ENCODE measurements at places on chromosomes 4 and X.

DNA sequence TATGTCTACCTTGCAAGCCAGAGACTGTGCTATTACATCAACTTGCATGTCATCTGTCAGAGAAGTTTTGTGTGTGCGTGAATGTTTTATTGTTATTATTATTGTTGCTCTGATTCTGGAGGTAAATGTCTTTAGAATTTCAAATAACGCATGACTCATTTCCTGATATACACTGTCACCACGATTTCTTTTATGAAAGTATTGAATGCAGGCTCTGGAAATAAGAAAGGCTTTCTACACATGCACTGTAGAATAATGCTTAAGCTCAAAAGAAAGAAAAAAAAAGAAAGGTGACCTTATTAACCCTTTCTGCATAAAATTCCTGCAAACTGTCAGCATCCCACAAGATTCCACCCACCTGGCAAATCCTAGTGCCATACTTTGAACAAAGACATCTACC, 632.9 kb downstream of the ZNF674 start:
- no peak for DNase-seq

DNA sequence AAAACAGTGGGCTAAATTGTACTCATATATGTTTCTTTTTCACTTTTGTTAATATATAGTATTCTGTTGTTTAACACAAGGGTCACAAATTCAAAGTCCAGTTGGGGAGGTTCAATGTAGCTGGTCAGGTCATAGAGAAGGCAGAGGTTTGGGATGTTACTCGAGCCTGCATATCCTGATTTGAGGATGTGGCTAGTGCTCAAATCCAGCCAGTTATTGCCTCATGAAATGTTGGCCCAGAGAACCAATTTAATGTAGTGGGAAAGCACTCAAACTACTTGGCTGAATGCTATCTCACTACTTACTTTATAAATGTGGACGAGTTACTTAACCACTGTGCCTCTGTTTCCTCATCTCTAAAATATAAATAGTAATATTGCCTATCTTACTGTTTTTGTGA, 12.5 kb downstream of the USO1 start:
- DNase-seq: no peak

GRCh38 chr4:116878280-116878679, 207.1 kb downstream of the TRAM1L1 start:
- no peak for DNase-seq

DNA sequence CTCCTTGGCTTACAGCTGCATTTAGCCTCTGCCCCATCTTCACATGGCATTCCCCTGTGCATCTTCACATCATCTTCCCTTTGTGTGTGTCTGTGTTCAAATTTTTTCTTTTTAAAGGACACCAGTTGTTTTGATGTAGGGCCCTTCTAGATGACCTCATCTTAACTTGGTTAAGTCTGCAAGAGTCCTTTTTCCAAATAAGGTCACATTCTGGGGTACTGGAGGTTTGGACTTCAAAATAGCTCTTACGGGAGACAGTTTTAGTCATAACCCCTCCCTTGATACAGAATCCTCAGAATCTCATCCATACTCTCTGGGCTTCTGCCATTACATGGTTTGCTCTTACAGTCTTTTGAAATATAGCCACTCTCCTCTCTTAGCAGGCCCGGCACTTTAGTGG, 231.5 kb upstream of the ATP6AP2 start:
- DNase-seq: no peak

GRCh38 chr4:89492581-89493071, 185.0 kb upstream of the GPRIN3 start:
- DNase-seq: no peak

DNA sequence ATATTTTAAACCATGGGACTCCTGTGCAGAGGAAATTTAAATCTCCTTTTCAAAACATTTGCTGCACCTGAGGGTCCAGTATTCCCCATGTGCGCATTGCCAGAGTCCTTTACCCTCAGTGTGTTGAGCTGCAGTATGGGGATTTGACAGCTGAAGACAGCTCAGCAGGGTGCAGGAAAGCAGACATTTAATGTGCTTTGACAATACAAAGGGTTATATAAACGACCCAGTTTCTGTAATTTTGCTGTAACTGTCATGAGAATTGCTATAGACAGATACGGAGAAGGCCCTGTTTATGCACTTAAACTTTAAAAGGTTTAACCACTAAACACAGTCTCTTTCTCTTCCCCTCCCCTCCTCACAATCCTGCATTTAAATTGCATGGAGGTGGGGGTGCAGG, 393.4 kb downstream of the MID1IP1 start:
- DNase-seq: no peak

DNA sequence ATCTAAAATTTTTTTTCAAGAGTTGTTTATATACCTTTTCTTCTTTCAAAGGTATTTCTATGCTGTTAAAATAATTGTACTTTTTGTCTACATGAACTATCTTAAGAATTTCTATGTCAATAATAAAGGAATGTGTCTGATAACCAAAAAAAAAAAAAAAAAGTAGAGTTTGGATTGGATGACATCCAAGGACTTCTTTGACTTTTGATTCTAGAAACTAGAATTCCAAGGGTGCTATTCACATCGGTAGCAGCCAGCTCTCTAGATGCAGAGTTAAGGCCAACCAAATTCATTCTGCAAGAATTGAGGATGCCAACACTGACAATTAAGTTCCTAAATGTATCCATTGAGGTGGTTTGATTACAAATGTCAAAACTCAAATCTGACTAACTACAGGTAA, 42.0 kb upstream of the PRKG2 start:
- no peak for DNase-seq

GRCh38 chrX:65300104-65300809, 234.3 kb downstream of the LAS1L start:
- no peak for DNase-seq

- DNase-seq: no peak
Measured at GRCh38 chr4:187396106-187396505, 599.5 kb upstream of the ZFP42 start.

DNA sequence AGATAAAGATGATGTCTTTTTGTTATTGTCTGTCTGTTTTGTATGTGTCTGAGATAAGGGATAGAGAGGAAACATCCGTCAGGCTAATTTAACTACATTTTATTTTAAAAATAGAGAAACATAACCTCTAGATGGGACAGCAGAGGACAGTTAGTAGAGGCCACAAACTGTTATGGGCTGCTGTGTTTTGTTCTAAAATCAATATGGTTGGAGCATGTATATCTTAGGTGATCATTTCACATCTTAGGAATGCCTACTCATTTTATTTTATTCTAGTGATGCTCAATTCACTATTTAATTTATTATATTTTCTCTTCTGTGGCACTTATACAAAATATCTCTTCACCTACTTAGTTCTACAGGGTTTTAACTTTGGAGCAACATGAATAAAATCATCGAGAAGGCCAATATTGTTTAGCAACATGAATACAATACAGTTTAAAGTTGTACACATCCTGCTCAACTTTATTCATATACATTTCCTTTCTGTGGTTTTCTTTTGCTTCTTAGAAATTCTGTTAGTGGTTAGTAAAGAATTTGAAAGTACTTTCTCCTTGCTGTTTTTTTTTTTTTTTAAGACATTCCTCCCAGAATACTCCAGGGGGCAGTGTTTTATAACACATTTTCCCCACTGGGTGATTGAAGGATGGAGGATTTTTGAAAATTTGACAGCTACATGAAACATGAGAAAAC, 392.9 kb downstream of the UNC5C start:
- no peak for DNase-seq

DNA sequence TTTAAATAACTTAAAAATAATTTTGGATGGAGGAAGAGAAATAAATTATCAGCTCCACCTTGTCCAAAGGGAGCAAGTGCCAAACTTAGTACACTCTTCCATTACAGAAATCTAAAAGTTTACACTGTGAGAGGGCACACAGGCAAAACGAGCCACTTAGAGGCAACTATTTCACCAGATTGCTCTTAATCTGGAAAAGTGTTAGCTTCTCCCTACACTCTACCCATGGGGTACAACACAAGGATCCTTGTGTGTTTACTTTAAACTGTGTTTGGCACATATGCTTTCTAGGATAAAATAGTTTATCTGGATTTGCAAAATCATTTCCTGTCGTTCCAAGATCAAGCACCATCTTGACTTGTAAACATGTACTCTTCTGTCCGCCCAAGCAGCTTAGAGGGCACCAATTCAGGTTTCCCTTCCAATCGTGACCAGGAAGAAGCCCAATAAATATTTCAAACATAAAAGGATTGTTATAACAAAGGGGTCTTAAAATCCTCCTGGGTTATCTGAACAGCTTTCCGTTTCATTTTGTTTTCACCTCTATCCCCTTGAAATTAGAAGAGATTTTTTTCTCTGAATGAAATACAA, 29.0 kb upstream of the KDR start:
- DNase-seq: no peak

DNA sequence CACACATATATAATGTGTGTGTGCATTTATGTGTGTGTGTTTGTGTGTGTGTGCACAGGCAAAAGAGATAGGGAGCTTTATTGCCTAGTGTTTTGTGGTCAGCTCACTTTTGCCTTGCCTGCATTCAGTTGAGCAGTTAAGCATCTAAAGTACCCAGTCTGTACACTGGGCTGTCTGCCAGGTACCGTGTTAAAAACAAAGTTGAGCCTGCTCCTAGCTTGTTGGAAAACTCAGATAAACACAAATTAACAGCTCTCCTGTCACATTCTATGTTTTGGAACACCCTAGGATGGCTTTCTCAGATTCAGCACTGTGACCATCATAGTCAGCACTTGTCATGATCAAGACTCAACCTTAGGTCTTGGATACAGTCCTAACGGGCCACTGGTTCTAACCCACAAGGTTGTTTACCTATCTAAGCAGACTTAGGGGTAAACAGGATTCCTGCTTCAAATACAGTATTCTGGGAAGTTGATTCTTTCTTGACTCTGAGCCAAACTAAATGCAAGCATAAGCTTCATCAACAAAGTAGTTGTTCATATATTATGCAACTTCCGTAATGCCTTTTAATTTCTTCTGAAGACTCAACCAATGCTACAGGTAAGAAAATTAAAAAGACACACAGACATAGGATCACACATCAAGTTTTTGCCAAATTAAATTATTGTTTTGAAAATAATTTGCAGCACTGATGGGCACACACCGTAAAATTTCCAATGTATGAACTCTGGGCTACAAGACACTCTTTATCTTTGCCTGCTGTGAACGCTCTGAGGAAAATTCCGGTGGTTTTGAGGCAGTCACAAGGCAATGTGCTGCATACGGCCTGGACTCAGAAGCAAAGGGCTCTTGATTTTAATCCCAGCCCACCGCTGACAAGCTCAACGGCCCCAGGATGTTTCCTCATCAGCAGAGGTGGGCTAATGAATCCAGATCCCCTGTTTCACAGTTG, 11.3 kb upstream of the CD99 start:
- peak; percentile 42 for DNase-seq

DNA sequence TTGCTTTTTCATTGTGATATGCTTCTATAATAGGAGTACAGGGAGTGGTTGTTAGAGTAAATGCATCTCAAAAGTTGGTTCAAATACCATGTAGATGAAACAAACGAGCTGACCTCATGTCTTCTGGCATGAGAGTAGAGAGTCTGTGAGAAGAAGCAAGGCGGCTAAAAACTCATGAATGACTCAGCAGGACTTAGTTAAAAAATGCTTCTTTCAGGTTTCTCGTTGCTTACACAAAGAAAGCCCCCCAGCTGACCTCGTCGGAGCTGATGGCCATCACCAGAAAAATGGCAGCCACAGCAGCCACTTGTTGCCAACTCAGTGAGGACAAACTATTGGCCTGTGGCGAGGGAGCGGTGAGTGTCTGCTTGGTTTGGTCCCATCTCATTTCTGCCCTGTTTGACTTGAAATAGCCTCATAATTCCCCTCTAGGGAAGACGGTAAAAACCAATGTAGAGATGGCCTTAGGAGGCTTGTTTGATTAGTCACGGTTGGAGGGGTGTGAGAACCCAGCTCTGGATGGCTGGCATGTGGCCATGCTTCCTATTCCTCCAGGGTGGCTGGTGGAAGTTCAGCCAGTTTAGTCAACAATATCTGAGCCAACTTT, 14.5 kb downstream of the AFP start:
- peak; percentile 33 for DNase-seq

DNA sequence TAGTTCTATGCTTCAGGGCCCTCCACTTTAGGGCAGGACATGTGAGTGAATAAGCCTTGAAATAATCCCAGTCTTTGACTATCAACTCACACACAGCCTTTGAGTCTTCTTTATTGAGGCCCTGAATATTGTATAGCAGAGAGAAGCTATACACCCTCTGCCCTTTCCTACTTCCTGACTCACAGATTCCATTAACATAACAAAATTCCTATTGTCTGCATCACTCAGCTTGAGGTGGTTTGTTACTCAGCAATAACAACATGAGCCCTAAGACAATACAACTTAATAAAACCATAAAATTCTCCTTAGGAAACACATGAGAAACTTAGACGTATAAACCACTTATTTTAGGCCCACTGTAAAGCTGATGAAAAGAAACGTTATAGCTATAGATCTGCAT, 680.3 kb upstream of the DIAPH2 start:
- DNase-seq: no peak

DNA sequence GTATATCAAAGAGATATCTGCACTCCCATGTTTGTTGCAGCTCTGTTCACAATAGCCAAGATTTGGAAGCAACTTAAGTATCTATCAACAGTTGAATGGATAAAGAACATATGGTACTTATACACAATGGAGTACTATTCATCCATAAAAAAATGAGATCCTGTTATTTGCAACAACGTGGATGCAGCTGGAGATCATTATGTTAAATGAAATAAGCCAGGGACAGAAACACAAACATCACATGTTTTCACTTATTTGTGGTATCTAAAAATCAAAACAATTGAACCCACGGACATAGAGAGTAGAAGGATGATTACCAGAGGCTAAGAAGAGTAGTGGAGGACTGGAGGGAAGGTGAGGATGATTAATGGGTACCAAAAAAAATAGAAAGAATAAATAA, 14.2 kb downstream of the IQCM start:
- DNase-seq: no peak

DNA sequence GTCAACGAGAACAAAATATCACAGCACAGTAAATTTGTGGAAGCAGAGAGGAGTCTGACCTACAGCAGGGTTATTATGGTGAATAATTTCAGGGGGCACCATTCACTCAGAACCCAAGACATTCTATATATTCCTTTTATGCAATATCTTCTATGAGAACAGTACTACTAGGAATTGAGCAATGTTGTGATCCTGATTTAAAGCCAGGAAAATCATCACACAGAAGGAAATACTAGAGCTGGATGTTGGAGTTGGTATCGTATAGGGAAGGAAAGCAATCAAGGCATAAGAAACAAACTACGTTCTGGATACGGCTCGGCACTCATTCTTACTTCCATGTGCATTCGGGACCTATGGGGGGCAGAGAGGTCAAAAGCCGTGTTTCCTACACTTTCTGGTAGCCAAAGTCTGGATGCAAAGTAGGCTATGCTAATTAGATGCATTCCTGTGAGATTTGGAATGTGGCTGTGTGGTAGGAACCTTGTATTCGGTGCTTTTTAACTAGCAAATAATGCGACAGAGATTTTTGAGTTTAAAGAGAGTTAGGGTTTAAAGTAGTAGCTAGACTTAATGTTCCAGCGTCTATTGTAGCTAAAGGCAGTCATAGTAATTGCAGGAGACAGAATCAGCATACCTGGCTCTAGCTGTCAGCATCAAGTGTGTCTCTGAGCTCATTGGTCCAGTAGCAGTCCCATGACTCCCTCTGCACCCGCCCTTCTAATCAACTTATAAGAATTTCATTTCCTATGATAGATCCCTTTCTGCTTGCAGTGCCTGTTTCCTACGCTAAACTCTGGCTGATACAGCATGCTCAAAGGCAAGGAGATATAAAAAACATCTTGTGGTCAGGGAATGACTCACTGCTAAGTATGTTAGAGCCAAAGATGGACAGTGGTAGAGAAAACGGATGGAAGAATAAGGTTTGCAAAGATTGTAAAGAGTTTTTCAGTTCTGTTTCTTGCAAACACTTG, 43.3 kb upstream of the PDGFC start:
- DNase-seq: no peak

Data from body of pancreas (tissue), 4 donors.